Activated CD4-positive, alpha-beta T cell treated with anti-CD3 and anti-CD28 coated beads for 4 hours (primary cell): ENCODE measurements at places on chromosomes 3 and 15.

GRCh38 chr3:110894574-110894973, 177.0 kb upstream of the NECTIN3 start:
- DNase-seq = no peak

DNA sequence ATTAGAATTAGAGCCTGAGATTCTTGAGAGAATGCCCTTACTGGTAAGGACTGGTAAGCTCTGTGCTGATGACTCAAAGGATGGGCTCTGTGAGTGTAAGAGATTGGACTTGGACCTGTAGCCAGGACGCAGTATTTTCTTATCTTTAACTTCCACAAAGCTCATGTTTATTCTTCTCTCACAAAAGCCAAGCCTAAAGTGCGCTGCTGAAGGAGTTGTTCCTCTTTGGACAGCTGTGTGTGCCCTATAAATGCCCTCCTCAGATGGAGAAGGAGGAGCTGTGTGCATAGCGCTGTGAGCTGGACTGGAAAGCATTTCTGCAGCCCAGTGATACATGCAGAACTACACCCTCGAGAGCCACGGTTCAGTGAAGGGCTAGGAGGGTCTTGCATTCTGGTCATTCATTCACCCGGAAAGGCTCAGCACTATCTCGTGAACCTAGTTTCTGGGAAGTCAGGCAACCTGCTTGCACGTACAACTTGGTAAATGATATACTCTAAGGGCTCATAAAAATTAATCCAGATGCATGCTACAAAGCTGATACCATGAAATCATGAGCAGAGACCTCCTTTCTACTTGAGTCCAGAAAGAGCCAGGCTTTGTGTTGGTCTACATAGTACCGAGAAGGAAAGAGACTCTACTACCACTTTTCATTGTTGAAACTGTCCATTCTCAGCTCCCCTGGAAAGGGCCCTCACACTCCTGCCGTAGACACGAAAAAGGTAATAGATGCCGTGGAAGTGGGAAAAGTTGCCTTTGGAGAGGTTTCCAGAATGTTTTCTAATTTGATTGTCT, 103.0 kb upstream of the TBL1XR1 start:
- DNase-seq = no peak

- no peak for DNase-seq
These were observed 68.9 kb downstream of the IFT80 start for GRCh38 chr3:160330109-160330508.

DNA sequence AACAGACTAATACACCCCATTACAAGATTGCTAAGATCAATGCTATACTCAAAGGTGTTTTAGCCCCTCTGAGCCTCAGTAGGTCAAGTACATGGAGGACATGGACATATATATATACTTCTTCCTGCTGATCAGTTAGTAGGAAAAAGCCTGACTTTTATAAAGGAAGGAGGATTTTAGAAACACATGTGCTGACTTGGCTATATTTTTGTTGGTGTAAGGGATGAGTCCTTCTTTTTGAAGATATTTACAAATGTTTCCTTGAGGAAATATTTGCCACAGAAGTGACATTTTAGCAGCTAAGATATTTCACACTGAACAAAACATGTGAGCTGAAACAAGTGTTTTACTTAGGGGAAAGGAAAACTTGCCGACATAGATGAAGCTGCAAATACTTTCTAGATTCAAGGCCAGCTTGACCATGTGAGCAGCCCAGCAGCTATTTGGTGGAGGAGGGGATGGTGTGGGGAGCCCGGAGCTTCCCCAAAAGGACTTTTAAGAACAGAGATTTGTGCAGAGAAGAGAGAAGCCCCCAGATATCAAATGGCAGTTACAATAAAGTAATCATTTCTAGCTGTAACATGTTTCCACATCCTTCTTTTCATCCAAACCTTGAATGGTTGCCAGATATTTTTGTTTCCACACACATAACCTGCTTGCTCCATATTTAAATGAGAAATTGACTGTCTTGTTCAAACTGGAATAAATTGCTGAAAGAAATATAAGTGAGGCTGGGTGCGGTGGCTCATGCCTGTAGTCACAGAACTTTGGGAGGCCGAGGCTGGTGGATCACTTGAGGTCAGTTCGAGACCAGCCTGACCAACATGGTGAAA, 111.7 kb upstream of the NR2F2 start:
- no peak for DNase-seq

- DNase-seq = no peak
These were observed 2.2 kb upstream of the IL17RC start for GRCh38 chr3:9914559-9915253.

DNA sequence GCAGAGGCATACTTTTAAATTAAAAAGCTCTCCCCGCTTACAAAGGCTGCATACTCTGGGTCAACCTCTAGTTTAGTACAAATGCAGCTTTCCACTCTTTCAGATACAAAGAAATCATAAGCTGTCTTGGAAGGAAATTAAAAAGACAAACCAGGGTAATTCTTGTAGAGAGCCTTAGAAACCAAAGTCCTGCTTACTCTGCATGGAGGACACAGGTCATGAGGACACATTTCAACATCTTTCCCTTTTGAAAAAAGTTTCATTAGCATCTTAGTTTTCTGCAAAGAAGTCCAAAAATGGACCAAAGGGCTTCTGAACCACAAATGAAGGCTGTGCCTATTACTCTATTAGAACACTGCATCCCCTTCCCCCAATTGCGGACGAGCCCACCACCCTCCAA, 50.5 kb upstream of the WNT5A start:
- DNase-seq = no peak

DNA sequence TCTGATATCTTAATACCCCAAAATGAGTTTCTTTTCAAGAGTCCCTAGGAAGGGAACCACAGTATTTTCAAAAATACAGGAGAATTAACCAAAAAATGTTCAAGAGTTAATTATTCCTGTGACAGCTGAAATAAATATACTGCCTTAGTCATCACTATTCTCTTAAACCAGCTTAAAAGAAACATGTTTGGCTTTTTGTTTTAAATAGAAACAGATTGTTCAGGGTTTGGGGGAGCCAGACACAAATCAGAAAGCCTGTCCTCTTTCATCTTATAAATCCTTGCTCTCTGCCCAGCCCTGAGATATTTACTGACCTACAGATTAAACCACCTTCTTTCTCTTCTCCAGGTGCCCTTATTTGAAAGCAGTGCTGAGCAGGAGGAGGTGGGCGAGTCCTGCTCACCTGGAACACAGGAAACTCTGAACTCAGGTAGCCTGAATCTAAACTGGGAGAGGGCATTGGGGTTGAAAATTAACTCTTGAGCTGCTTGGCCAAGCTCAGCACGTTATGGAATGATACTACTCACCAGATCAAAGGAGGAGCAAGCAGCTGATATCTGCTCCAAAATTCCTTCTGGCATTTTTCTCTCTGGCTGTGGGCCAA, 84.1 kb upstream of the SPRED1 start:
- no peak for DNase-seq

- no peak for DNase-seq
These were observed 17.6 kb downstream of the EIF4E3 start for GRCh38 chr3:71707595-71707994.

DNA sequence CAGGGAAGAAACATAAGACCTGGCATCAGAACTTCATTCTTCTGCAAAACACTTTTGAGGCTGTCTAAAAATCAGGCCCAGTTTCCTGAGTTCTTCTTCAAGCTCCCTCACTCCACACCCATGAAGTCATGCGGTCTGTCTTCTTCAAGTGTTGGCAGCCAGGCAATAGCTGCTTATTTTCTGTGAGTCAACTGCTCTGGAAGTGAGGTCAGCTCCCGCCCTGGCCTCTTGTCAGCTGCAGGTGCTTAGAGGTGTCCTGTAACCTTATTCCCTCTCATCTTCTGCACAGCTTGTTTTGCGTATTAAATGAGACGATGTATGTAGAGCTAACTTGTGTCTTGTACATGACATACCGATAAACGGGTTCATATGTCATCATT, 226.1 kb downstream of the ADAMTS17 start:
- no peak for DNase-seq

DNA sequence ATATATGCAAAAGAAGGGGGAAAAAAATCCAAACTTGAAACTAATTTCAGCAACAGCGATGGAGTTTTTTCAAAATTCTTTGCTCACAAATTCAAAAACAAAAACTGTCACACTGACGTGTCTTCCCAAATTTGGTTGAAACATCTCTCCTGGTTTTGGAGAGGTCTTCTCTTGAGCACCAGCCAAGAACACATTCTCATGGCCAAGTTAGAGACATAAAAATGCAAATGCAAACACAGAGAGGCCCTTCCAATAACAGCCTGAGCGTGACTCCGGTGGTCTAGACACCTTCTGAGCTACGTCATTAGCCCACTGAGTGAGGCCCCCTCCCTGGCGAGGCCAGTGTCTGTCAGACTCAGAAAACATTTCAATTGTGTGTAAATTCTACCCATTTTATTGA, 436.0 kb upstream of the PROK2 start:
- DNase-seq = no peak

- DNase-seq = no peak
These were observed 92.9 kb downstream of the NCEH1 start for GRCh38 chr3:172617976-172618375.

GRCh38 chr3:146337991-146338390, 87.1 kb upstream of the PLSCR4 start:
- DNase-seq = no peak

GRCh38 chr15:74349241-74349778, 18.1 kb downstream of the CYP11A1 start:
- DNase-seq = no peak

- DNase-seq = peak; percentile 42
These were observed 163.4 kb downstream of the KLF13 start for GRCh38 chr15:31489801-31490646.

- DNase-seq = no peak
These were observed 55.4 kb downstream of the LRCH3 start for GRCh38 chr3:197846491-197846890.

DNA sequence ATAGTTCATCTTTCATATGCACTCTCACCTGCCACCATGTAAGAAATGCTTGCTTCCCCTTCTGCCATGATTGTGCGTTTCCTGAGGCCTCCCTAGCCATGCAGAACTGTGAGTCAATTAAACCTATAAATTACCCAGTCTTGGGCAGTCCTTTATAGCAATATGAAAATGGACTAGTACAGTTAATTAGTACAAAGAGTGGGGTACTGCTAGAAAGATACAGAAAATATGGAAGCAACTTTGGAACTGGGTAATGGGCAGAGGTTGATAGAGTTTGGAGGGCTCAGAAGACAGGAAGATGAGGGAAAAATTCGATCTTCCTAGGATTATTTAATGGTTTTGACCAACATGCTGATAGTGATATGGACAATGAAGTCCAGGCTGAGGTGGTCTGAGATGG, 246.9 kb downstream of the CGGBP1 start:
- no peak for DNase-seq

- DNase-seq = no peak
These were observed 3.6 kb downstream of the OXSR1 start for GRCh38 chr3:38169027-38169317.

- DNase-seq = no peak
These were observed 249.1 kb downstream of the ALCAM start for GRCh38 chr3:105615814-105616213.

GRCh38 chr3:78139166-78139565, 1099.3 kb downstream of the ROBO2 start:
- DNase-seq = no peak

- DNase-seq = no peak
These were observed 131.2 kb downstream of the RAP2B start for GRCh38 chr3:153293265-153293664.

GRCh38 chr15:20645956-20646355, 104.4 kb upstream of the GOLGA6L6 start:
- no peak for DNase-seq

- DNase-seq = no peak
These were observed 9.8 kb downstream of the DPH3 start for GRCh38 chr3:16254916-16255315.

- no peak for DNase-seq
These were observed 76.5 kb downstream of the HMG20A start for GRCh38 chr15:77497110-77497737.

- DNase-seq = no peak
These were observed 6.8 kb downstream of the PIK3R4 start for GRCh38 chr3:130739848-130740247.

- no peak for DNase-seq
These were observed 65.8 kb upstream of the TNFAIP8L3 start for GRCh38 chr15:51160484-51160883.

DNA sequence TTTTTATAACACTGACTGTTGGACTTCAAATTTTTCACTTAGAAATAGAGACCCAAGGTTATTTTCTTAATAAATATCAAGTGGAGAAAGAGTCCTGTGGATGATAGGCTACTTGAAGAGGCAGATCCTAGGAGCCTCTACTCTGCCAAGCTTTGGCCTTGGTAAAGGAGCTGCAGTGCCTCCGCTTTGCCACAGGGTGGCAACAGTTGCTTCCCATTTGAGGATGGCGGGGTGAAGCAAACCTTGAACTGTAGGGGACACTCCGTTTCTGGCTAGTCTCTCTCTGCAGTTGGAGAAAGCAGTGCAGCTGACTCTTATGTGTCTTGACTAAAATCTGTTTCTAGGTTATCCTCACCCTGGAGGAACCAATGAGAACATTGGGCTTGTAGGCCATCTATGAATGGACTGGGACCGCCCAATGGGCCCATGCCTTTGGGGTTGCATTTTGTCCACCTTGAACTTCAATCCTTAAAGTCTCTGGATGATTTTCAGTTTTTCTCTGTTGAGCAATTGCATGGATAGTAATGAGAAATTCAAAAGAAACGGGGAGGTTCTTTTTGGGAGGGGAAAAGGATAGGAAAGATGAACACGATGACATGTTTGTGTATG, 9.8 kb downstream of the SCG5 start:
- peak; percentile 6 for DNase-seq

- no peak for DNase-seq
These were observed 15.9 kb downstream of the ABTB1 start for GRCh38 chr3:127688416-127689265.

DNA sequence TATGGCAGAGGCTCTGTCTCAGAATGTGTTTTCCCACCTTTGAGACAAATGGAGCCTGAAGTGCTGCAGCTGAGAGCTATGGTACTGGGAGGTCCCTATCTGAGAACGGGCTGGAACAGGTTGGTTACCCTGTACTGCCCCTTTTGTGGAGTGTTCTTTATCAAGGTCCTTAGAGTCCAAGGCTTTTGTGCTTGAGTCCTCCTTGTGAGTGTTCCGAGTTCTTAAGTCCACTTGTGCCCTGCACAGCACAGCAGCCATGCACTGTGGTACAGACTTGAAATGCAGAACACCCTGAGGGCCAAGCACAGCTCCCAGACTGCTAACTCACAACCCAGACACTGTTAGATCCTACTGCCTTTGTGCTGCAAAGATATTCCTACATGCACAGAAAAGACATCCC, 67.8 kb downstream of the ARHGAP31 start:
- DNase-seq = no peak

DNA sequence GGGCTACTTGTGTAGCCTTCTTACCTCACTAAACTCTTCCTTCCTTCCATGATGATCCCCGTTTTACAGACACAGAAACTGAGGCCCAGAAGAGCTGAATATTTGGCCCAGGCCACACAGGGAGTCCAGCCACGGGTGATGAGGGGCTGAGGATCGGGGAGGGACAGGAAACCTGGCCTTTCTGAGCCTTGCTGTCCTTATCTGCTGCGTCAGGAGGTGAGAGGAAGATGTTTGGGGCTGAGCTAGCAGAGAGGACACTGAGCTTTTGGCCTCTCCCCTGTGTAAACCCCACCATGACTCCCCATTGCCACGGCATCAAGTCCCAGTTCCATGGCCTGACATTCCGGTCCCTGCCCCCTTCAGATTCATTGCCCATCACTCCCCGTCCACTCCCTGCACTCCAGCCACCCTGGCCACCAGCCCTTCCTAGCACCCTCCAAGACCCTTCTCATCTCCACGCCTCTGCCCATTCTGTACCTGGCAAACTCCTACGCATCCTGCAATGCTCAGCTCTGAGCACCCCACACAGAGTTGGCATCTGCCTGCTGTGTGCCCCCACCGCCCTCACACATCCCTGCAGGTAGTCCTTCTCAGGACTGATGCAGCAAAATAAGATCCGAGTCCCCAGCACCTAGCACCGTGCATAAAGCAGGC, 103.0 kb downstream of the FBLN2 start:
- no peak for DNase-seq
